ENCODE measurements at places on chromosomes 7 and 10.

DNA sequence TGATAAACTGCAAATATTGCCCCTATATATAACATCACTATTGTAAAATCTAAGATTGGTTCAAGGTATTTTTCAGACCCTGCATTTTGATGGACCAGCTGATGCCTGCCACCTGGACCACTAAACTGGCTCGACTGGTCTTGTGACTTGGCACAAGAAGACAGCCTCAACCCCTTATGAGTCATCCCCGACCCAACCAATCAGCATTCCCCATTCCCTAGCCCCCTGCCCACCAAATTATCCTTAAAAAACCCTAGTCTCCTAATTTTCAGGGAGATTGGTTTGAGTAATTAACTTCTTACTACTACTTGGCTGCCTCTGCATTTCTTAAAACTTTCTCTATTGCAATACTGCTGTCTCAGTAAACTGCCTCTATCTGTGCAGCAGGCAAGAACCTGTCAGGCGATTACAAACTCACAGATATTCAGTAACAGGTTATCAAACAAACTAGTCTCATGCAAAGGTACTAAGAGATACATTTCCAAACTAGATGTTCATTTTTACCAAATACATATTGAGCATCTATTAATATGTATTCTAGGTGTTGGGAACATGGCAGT is 5.5 kb downstream of the CCDC186 start:
- no peak for DNase-seq

DNA sequence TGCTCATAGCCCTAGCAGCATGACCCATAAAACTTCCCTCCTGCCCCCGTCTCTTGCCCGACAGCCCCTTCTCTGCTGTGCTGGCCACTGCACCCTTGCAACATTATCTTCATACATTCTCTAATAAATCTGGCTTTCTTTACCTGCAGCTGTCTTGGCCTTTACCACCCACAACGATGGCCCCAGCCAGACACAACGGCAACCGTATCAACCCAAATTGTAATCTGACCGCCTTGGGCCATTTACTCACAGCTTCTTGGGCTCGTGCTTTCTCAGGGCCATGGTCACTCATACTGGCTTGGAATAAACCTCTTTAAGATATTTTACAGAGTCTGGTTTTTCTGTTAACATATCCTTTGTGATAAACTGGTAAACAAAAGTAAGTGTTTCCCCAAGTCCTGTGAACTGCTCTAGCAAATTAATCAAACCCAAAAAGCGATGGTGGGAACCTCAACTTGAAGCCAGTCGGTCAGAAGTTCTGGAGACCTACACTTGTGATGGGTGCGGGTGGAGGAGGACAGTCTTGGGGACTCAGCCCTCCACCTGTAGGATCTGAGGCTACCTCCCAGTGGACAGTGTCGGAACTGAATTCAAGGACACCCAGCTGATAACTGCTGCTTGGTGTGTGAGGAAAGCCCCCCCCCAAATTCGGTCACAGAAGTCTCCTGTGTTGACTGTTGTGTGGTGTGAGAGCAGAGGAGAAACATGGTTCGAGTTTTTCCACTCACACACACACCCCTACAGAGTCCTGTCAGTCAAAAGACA is 87.6 kb upstream of the ATP6V0A4 start:
- DNase-seq: no peak

DNA sequence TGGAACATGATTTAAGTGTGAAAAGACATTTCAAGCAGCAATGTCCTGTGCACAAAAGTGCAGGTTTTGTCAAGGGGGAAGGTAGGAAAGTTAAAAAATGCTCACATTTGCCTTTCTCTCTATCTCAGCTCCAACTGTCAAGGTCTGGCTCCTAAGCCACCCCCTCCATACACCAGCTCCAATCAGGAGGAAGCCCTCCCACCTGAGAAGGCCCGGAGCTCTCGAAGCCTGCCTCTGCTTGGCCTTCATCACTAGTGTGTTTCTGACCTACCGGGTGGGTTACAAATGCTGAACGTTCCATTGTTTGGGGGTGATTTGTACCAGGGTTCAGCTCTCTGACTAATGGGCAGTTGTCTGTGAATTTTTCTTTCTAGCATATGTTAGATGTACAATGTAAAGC is 14.2 kb downstream of the CRHR2 start:
- no peak for DNase-seq

- no peak for DNase-seq
Observed at GRCh38 chr7:47104206-47104549, 477.7 kb downstream of the TNS3 start.

- DNase-seq: no peak
Observed at GRCh38 chr10:105837951-105838350, 1196.9 kb downstream of the SORCS3 start.
